ENCODE measurements at places on chromosomes 3 and 15. TPM values are rescaled to one million over a fixed set of nuclear protein-coding genes. Genes with fewer than 3 reads are reported as not detected.

The SAXO2 gene
- total RNA-seq, result 1.3 TPM

The SPATA12 gene
- 0.10 TPM for total RNA-seq

The DHFR2 gene
- 5.3 TPM for total RNA-seq

The GHRL gene
- not detected for total RNA-seq

The TMEM207 gene
- total RNA-seq, result not detected
